Ascending aorta (tissue), 2 donors: ENCODE measurements at places on chromosomes 13 and 19. TPM values are rescaled to one million over a fixed set of nuclear protein-coding genes. Genes with fewer than 3 reads are reported as not detected.

DNA sequence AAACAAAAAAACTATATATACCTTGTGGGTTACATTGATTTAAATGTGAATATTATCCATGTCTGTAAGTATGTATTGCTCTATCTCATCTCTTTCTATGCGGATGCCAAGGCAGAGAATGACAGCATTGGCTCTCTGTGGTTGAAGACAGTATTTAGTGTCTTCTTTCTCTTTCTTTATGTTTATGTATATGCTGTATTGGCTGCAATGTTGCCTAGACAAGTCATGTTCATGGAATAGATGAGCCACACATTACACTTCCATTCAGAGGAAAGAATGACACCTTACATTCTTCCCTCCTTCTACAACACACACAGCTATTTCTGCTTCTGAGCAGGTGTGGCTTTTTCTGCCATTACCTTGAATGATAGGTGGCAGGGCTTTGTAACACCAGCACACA, 639.4 kb upstream of the MIR17HG start:
- DNase-seq = no peak

DNA sequence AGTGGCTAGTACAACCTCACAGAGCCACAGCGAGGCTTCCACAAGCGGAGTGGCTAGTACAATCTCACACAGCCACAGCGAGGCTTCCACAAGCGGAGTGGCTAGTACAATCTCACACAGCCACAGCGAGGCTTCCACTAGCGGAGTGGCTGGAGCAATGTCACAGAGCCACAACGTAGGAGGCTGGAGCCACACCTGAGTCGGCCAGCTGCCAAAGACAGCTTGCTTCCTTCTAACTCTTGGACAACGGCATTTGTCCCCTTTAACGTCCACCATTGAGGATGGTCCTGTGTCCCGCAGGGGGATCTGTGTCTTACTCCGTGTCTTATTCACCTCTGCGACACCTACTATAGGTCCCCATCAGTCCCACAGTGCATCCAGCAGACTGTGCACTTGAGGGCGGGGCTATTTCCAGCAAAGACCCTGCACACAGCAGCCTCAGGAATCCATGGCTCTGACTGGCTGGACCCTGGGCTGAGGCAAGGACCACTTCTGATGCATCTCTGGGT, 3.7 kb downstream of the ZNF787 start:
- no peak for DNase-seq

DNA sequence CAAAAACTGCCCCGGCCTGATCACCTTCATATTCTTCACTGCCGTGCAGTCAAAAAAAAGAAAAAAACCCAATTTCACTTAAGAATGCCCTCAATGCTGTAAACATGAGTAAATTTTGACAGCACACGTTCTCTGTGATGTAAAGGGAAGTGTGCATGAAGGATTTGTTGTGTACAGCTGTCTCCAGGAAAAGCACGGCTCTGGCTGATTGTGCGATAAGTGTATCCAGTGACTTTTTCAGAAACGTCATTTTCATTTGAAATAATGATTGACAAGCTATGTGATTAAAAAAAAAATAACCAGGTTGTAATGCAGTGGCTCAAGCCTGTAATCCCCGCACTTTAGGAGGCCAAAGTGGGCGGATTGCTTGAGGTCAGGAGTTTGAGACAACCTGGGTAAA, 39.6 kb downstream of the ANKRD10 start:
- no peak for DNase-seq

- DNase-seq = no peak
Observed at GRCh38 chr13:72463561-72463960, 263.9 kb downstream of the MZT1 start.

GRCh38 chr19:32870981-32871451, 1.4 kb upstream of the SLC7A9 start:
- no peak for DNase-seq

GRCh38 chr13:26435646-26436045, 121.8 kb upstream of the WASF3 start:
- no peak for DNase-seq

- no peak for DNase-seq
Observed at GRCh38 chr13:102742101-102742500, 31.5 kb downstream of the TEX30 start.

DNA sequence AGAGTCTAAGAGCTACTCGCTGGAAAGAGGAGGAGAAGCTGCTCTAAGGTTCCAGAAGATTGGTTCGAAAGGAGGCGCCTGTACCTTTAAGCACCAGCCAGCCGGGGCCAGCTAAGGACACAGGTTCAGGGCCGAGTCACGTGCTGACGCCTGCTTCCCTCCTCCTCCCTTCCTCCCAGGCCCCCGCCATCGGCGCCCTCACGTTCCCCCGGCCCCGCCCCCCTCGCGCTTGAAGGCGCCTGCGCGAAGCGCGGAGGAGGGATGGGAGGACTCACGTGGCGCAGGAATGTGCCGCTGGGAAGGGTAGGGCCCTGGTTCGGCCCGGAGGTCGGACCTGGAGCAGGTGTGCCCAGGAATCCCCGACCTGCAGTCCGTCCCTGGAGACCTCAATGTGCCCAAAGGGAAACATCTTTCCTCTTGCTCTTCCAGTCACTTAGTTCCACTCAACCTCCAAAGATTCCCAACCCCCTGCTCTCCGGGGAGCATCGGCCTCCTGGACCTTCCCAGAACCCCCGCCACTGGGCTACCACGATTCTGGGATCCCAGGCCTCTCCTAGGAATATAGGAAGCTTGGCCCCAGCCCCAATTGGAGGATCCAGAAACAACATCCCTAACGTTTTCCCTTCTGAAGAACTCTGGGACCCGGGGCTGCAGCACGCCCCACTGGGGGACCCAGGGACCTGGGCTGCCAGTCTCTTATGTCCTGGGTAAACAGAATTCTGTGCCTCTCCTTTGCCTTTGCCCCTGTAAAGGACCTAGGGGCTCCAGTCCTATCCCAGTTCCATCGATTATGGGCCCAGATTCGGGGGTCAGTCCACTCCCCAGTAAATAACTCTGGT, 2.5 kb downstream of the DBP start:
- peak; percentile 97 for DNase-seq

GRCh38 chr13:74305876-74306275, 171.7 kb upstream of the KLF12 start:
- no peak for DNase-seq

GRCh38 chr19:34088292-34088691, 84.0 kb upstream of the LSM14A start:
- no peak for DNase-seq

GRCh38 chr13:48414501-48414900, 1.6 kb upstream of the LPAR6 start:
- no peak for DNase-seq

GRCh38 chr19:35328851-35329285, at the start of gene CD22:
Gene CD22 (plus strand): TSS chr19:35329187. CDS start chr19:35332041, 2,854 bp downstream.
- DNase-seq = no peak

DNA sequence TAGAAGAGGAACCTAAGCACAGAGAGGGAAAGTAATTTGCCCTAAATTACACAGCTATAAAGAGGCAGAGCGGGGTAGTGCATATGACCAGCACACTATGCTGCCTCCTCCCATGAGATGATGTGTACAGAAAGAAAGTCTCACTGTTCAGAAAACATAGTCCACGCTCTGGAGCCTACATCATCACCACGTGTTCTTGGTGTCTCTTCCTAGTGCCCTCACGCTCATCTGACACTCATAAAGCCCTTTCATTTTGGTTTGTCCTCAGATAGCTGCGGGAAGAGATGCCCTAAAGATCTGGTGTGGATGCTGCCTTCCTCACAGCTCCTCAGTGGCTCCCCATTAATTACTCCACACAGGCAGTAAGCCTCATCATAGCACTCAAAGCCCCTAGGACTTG, 27.4 kb upstream of the SIAH3 start:
- no peak for DNase-seq

GRCh38 chr19:33507021-33507956, 14.3 kb downstream of the PEPD start:
- no peak for DNase-seq

DNA sequence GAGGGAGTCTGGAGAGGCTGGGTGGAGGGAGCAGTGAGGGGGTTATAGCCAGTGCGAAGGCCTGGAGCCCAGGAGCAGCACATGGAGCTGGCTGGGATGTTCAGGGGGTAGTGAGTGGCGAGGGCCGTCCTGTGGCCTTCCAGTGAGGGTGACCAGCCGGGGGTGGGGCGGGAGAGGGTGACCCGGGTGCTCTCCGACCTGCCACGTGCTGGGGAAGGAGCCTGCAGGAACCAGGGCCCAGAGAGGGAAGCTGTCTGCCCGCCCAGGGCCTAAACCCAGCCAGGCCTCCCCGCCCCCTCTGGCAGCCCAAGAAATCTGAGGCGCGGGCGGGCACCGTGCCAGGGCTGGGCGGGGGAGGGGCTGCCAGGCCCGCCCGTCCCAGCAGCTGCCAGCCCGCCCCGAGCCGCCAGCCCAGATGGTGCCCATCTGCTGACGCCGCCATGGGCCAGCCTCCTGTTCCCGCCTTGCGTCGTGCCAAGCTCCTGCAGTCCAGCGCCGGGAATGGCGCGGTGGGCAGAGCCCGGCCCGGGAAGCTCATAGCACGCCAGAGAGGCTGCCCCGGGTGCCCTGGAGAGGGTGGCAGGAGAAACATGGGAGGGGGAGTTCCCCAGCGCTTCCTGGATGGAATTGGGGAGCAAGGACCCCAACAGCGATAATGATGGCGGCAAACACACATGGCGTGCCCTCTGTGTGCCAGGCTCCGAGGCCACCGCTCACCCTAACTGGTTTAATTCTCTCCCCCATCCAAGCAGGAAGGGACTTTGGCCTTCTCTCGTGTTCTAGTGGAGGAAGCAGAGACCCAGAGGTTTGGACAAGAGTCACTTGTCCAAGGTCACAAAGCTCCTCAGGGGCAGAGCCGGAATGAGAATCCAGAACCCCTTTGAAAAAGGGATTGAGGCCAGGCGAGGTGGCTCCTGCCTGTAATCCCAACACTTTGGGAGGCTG, 21.5 kb downstream of the NFIC start:
- peak; percentile 92 for DNase-seq

- DNase-seq = no peak
Observed at GRCh38 chr19:42497492-42498168, 30.7 kb downstream of the CEACAM1 start.

GRCh38 chr19:17232258-17232657, 6.2 kb downstream of the OCEL1 start:
- no peak for DNase-seq

DNA sequence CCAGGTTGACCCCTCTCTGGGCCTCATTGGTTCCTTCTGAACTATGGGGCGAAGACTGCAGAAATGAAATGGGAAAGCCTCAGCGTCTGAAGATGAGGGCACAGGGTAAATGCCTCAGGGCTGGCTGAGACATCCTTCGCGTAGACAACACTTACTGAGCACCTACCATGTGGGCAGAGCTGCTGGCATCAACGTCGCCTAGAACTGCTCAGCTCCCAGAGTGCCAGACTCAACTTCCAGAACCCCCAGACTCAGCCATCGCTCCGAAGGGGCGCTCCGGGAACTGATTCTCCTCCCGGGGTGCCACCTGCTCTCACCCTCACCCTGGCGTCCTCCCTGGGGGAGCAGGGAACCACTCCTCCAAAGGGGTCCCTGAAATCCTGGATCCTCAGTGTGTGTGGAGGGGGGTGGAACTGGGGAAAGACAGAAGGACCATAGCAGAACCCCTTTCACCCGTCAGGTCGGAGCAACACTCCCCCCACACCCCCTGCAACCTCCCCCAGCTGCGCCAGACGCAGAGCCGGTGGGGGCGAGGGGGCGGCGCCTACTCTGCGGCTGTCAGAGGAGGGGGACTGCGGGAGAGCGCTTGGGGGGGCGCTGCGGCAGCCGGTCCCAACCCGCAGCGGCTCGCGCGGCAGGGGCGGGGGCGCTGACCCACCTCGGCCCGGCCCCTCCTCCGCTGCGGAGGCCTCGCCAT, 8.2 kb upstream of the NFIC start:
- no peak for DNase-seq

GRCh38 chr19:35225951-35226350, 2.6 kb downstream of the FAM187B start:
- no peak for DNase-seq

- DNase-seq = peak; percentile 12
Observed at GRCh38 chr19:36032251-36033104, at the start of gene CLIP3. Gene CLIP3 (minus strand): TSS chr19:36032873. CDS start chr19:36032357, 516 bp downstream.

GRCh38 chr19:51781999-51782398, 13.0 kb upstream of the FPR3 start:
- no peak for DNase-seq

GRCh38 chr13:99415851-99416331, 85.4 kb upstream of the TM9SF2 start:
- DNase-seq = no peak

DNA sequence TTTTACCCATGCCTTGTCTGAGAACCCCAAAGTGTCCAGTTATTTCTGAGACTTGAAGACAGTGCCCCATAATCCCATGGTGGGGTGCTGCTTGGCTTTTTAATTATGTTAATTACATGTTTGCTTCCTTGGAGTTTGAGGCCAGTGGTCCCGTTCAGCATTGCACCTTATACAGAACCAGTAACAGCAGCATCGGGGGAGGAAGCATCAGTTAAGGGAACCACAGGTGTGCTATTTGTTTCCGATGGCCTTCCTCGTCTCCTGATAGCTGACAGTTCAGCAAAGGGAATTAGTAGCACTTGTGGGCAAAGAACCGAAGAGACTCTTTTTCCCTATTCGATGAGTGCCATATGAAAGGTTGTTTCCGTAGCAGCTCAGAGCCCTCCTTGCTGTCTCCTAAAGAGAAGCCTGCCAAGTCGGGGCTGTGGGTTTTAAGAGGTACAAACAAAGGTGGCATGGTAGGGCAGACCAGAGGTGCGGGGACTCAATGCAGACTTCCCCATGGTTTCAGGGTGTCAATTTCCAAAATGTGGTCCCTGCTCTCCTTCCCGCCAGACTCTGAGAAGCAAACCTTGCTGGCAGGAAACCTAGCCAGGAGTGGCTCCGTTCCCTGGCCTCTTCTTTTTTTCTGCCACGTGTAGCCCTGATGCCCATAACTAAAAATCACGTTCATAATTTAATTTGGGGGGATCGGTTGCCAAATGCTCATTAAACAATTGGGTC, 225.2 kb upstream of the TSHZ3 start:
- DNase-seq = no peak

DNA sequence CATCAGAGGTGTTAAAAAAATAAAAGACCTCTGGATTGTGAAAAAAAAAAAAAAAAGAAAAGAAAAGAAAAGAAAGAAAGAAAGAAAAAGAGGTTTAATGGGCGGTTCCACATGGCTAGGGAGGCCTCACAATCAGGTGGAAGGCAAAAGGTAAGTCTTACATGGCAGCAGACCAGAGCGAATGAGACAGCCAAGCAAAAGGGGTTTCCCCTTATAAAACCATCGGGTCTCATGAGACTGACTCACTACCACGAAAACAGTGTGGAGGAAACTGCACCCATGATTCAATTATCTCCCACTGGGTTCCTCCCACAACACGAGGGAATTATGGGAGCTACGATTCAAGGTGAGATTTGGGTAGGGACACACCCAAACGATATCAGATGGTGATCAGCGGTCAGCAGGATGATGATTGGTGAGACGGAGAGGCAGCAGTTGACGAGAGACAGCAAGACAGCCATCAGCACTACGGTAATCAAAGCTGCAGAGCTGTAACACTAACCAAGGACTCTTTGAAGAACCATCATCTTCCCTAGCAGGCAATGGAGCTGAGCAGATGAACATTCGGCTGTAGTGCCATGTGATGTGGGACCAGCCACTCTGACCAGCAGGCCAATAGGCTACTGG, 3.9 kb upstream of the CD209 start:
- no peak for DNase-seq

GRCh38 chr13:59730026-59730425, 433.7 kb downstream of the DIAPH3 start:
- no peak for DNase-seq

The RGL3 gene
- total RNA-seq = 63.2 TPM

The TRPM4 gene
- total RNA-seq = 63.4 TPM

The ZNF229 gene
- 2.1 TPM for total RNA-seq

The ODAD3 gene
- not detected for total RNA-seq

The KIR2DL3 gene
- total RNA-seq = not detected

The ZNF136 gene
- total RNA-seq = 1.9 TPM

The MUC16 gene
- total RNA-seq = 0.32 TPM

The NLRP4 gene
- total RNA-seq = not detected

The POLR1D gene
- 91.2 TPM for total RNA-seq

The RYR1 gene
- 1.5 TPM for total RNA-seq

The FAM83E gene
- total RNA-seq = not detected
